ENCODE measurements at places on chromosomes 11 and 22.
A peak's percentile ranks its signal among the peaks of the same experiment; 100 is the strongest.

- DNase-seq, result no peak
These were observed 1.1 kb upstream of the CD6 start for GRCh38 chr11:60970369-60970774.

GRCh38 chr11:13891911-13892310 is 70.6 kb upstream of the SPON1 start:
- no peak for DNase-seq

- DNase-seq, result peak; percentile 35
These were observed 854 bp downstream of the ABCC8 start for GRCh38 chr11:17475666-17476316.

DNA sequence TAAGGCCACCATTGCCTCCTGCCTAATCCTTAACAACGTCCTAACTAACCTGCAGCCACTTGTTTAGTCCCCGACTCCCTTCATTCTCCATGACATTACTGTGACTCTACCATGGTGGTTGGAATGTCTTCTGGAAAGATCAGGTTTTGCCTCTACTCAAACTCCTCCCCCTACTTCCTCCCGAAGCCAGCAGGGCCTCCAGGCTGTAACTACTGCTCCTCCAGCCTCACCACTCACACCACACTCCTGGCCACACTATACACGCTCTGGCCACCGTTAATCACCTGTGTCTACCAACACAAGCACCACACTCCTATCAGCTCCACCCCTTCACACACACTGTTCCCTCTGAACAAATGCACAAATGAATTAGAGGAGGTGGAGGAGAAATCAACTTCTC is 69.2 kb downstream of the PACSIN2 start:
- no peak for DNase-seq
